ENCODE measurements at places on chromosomes 7 and 10. TPM values are rescaled to one million over a fixed set of nuclear protein-coding genes. Genes with fewer than 3 reads are reported as not detected.
A peak's percentile ranks its signal among the peaks of the same experiment; 100 is the strongest.

Gene RBP4
- 1.5 TPM for total RNA-seq

Gene CBX3
- total RNA-seq, result 390 TPM

Gene TRIP6
- total RNA-seq, result 63.5 TPM

Gene FGFBP3
- total RNA-seq, result 1.9 TPM

Gene SUGCT
- 1.6 TPM for total RNA-seq

Gene COL28A1
- 3.2 TPM for total RNA-seq

Gene NOLC1
- 93.3 TPM for total RNA-seq

Gene CRYGN
- total RNA-seq, result not detected

Gene ZCWPW1
- 4.1 TPM for total RNA-seq

Gene TUBAL3
- total RNA-seq, result not detected

Gene ADAM22
- 3.2 TPM for total RNA-seq

Gene ANKRD30A
- total RNA-seq, result not detected

DNA sequence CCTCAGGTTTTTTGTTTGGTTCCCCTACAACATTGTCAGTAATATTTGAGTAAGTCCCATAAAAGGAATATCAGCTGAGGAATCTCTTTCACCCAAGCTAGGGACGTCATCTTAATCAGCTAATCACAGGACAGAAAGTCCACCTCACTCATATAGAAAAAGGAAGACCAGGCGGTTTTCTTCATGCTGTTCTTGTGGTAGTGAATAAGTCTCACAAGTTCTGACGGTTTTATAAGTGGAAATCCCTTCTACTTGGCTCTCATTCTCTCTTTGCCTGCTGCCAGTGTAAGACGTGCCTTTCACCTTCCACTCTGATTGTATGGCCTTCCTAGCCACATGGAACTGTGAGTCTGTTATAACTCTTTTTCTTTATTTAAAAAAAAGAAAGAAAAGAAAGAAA is 308.1 kb upstream of the PFKP start:
- no peak for DNase-seq

DNA sequence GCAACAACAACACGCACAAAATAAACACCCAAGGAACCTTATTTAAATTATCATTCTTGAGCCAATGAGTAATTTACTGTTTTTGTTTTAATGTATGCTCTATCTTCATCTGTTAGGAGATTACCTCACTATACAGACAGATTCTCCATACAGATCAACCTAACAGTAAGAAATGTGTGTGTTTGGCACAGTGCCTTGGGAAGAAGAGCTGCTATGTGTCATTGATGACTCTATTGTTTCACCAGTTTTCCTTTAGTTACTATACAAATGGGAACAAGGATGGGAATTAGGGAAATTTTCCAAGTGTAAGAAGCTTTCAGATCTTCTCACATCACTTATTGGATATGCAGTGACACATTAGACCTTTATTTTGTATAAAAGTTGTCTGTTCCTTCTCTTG is 640.3 kb downstream of the NRG3 start:
- DNase-seq, result no peak

- DNase-seq, result no peak
Measured at GRCh38 chr7:139532636-139533155, 9.2 kb downstream of the CLEC2L start.

DNA sequence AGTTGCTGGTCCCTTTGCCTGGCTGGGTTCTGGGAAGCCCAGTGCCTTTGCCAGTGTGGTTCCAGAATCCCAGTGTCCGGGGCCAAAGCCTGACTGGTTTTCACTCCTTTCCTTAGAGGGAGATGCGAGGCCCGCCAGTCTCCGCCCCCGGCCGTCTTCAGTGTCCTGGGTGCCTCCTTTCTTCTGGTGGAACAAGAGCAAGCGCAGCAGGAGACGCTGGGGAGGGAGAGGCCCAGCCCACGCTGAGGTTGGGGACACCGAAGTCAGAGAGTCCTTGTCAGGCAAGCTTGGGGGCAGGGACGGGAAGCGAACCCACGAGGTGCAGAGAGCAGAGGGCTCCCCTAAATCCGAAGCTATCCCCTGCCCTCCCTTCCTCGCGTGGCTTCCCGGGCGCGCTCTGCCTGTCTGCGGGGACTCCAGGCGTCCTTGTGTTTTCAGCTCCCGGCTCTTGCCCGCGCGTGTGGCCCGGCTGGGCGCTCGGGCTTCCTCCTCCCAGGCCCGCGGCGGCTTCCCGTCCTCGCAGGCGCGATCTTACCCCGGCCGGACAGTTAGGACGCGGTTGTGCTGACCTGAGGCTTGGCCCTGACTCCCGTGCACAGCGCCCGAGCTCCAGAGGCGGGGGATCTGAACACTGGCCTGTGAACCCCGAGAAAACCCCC is 60.6 kb upstream of the UBE3C start:
- DNase-seq, result peak; percentile 21

DNA sequence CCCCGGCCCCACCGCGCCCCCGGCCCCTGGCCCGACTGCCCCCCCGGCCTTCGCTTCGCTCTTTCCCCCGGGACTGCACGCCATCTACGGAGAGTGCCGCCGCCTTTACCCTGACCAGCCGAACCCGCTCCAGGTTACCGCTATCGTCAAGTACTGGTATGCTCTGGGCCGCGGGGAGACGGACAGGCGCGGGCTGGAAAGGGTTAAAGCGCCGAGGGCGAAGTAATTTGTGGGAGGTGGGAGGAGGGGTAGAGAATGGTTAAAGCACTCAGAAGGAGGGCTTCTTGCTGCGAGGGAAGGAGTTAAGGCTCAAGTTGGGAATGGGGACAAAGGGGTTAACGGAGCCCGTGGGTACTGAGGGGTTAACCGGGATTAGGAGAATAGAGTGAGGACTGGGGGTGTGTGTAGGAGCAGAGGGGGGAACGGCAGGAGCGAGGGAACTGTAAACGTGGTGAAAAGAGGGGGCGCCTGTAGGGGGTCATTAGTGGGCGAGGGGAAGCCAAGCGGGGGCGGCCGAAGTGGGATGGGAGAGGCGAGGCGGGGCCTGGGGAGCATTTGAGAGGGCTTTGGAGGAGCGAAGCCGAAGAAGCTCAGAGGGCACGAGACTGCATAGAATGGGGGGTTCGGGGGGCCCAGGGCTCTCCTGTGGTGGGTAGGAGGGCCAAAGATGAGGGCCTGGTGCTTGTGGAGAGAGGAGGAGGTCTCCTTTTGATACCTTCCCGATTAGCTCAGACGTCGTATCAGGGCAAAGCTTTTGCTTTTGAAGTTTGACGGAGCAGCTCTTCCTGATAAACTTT is 605 bp downstream of the SUFU start:
- no peak for DNase-seq

DNA sequence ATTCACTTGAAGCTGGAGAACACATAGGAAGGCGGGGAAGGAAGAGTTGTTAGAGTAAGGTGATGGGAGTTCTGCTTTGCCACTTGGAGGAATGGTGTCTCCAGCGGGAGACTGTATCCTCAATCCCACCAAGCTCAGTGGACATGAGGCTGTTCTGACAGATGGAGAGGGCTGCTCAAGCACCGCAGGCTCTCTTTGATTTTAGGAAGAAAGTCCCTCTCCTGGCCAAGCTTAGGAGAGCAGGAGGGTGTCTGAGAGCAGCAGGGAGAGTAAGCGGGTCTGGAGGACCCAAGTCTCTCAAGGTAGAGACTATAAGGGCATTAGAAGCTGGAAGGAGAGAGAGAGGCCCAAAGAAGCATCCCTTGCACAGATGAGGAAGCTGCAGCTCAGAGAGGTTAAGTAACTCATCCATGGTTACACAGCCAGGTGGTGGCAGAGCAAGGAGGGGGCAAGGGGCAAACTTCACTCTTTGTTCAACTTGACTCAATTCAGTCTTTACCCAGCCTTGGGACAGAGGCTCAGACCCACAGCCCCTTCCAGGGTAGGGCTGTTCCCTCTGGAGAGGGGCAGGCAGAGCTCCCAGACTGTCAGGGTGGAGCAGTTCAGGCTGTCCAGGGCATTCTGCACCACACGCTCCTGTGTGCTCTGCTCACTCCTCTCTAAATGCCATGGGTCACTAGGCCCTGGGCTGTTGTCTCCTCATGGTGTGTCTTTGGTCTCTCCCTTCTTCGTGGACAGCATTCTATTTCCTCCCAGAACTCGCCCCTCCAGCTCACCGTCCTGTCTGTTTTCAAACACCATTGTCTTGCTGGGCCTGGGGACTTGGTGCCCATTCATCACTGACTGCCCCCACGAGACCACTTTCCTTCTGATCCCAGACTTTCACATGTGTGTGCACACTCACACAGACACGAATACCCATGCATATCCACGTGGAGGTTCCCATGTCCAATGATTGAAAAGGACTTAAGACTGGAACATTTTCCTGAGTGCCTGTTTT is 8.9 kb downstream of the CHAT start:
- no peak for DNase-seq

DNA sequence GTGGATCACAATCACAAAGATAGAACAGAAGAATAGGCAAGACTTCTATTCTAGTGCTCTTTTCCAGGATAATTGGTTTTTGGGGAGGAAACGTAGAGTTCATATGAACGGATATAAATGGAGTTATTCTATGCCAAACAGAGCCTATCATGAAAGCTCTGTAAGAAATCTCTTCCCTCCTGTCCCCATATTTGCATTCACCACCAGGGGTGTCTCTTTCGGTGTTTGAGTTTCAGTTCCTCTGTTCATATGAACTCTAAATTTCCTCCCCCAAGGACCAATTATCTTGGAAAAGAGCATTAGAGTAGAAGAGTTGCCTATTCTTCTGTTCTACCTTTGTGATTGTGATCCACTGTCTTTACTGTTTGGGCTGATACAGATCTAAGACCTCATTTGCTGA is 48.3 kb upstream of the CDC14C start:
- no peak for DNase-seq

DNA sequence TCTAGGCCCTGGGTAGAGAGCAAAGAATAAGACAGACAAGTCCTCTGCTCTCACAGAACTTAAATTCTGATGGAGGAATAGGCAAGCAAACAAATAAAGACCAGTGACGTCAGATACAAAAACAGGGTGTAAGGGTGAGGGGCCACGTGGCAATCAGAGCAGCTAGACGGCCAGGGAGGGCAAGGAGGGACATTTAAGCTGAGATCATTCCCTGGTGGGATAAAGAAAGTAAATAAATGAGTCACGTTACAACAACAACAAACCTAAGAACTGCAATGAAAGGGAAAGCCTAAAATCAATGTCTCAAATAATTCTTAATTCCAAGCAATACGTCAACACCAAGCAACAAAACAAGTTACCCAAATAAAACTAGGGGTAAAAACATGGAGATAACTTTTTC is 21.8 kb downstream of the STN1 start:
- peak; percentile 24 for DNase-seq

GRCh38 chr7:2010101-2010500 is 222.6 kb downstream of the MAD1L1 start:
- no peak for DNase-seq

DNA sequence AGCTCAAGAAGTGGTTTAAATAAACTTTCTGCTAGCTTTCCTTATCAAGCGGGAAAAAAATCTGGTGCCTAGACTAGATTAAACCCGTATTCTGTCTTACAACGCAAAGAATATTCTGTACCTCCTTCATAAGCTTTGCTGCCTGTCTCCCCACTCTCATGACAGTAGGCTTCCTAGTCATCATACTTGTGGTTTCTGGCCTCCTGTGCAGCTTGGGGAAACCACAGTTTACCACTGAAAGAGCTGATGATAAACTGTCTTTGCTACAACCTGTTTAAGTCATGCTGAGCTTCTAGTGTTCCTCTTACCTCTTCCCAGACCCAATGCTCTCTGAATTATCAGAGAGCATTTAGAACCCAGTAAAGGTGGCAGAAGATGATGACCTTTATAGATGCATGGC is 55.0 kb downstream of the PODXL start:
- no peak for DNase-seq

GRCh38 chr10:94666391-94667102 is 17.0 kb upstream of the CYP2C18 start:
- DNase-seq, result no peak

GRCh38 chr10:62047960-62048383 is 146.5 kb downstream of the ARID5B start:
- no peak for DNase-seq

GRCh38 chr10:69686866-69687265 is 56.8 kb downstream of the FAM241B start:
- DNase-seq, result no peak

- DNase-seq, result no peak
Measured at GRCh38 chr7:11345621-11346020, 371.9 kb downstream of the PHF14 start.

DNA sequence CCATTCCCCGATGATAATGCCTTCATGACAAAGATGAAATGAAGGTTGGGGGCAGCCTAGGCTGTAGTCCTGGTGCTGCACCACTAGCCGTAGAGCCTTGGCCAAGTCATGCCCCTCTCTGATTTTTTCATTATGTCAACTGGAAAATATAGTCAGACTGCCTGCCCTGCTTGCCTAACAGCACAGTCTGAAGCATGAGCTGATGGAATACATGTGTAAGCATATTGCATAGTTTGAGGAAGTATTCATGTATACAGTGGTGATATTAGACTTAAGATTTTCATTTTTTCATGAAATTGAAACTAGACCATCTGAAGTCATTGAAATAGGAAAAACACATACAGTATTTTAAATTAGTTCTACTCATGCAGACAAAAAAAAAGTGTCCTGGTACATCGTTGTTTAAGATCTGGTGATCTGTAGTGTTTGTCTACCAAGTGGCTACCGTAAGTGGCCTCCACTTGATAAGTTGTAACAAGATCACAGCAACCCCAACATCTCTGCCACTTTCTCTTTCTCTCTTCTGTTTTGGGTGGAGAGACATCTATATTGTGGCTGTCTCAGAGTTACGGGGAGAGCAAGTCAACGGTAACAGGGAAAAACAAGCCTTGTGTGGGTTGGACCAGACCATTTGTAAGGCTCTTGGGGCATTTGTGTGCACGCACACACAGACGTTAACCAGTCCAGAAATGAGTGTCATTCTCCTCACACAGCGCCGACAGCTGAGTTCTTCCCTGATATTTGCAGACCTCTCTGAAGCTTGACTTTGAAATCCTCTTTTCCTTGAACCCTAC is 716.6 kb upstream of the GALNT17 start:
- DNase-seq, result no peak

- no peak for DNase-seq
Measured at GRCh38 chr7:107708956-107709355, 35.0 kb upstream of the CBLL1 start.

- DNase-seq, result no peak
Measured at GRCh38 chr10:19832699-19833098, 16.5 kb downstream of the PLXDC2 start.

DNA sequence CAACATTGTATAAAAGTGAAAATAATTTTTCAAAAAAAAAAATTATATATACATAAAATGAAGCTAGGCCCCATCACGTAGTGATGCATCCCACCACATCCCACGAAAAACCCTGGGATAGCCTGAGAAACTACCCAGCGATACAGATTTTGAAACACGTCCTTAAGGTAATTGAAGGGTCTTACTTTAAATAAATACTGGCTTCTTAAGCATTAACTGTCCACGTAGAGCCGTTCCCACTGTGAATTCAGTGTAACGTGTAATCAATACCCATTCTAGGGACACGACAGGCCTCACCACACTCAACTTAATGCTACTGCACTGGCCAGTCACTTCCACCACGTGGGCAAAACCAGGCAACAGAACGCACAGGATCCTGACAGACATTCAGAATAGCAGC is 4.0 kb downstream of the ANKRD61 start:
- no peak for DNase-seq

- DNase-seq, result no peak
Measured at GRCh38 chr10:79126351-79127080, 57.8 kb downstream of the ZMIZ1 start.

All from Calu3 (cell line).